ENCODE measurements at places on chromosomes 13 and 19.

DNA sequence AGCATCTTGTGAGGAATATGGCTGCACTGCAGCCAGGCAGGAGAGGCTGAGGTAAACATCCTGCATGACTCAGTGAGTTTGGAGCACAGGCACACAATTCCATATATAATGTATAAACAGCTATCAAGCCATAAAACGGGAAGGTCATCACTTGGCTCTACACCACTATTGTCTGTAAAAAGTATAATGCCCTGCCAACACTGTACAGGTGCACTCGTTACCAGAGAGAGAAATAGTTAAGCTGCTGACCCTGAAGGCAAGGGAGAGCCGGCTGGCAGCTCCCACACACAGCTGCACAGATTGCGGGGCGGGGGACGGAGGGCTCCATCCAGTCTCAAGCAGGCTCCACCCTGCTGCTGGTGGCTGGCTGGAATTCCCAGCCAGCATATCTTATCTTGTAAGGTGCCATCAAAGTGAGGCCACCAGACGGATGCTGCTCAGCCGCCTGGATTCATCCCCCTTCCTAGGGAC is 668.1 kb downstream of the SLITRK5 start:
- no peak for DNase-seq

- peak; percentile 89 for DNase-seq
Observed at GRCh38 chr19:18007044-18007916, 690 bp upstream of the ARRDC2 start.

GRCh38 chr13:23598369-23598768 is 28.2 kb downstream of the TNFRSF19 start:
- no peak for DNase-seq

GRCh38 chr13:33053397-33054066 is 37.3 kb downstream of the KL start:
- no peak for DNase-seq

GRCh38 chr13:74562381-74562780 is 428.2 kb upstream of the KLF12 start:
- no peak for DNase-seq

DNA sequence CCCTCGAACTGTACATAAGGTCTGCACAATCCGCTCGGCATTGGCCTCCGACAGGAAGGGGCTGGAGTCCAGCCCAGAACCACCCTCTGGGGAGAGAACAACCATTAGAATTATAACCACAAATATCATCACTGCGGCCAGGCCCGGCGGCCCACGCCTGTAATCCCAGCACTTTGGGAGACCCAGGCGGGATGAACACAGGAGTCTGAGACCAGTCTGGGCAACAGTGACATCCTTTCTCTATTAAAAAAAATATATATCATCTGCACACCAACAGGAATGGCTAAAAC is 11.4 kb downstream of the COQ8B start:
- no peak for DNase-seq

- DNase-seq = peak; percentile 31
Observed at GRCh38 chr13:106052200-106052767, 483.2 kb downstream of the EFNB2 start.

- DNase-seq = no peak
Observed at GRCh38 chr13:27000686-27001085, 170.9 kb downstream of the USP12 start.
